SJCRH30 (cell line): ENCODE measurements at places on chromosomes 3 and 15.

GRCh38 chr3:31213869-31214486 is 318.7 kb upstream of the STT3B start:
- no peak for DNase-seq

- DNase-seq: no peak
These were observed 267.3 kb downstream of the SHQ1 start for GRCh38 chr3:72580900-72581299.

DNA sequence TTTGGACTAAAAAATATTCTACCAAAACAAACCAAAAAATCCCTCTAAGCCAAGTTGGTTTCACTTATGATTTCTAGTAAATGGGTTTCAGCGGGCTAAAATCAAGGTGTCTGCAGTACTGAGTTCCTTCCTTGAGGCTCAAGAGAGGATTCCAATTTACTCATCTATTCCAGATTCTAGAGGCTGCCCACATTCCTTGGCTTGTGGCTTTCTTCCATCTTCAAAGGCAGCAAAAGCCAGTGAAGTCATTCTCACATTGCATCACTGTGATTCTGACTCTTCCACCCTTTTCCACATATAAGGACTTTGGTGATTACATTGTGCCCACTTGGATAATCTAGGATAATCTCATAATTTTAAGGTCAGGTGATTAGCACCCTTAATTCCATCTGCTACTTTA is 48.1 kb downstream of the DPPA2 start:
- no peak for DNase-seq

GRCh38 chr15:39605146-39605545 is 24.3 kb downstream of the THBS1 start:
- no peak for DNase-seq

DNA sequence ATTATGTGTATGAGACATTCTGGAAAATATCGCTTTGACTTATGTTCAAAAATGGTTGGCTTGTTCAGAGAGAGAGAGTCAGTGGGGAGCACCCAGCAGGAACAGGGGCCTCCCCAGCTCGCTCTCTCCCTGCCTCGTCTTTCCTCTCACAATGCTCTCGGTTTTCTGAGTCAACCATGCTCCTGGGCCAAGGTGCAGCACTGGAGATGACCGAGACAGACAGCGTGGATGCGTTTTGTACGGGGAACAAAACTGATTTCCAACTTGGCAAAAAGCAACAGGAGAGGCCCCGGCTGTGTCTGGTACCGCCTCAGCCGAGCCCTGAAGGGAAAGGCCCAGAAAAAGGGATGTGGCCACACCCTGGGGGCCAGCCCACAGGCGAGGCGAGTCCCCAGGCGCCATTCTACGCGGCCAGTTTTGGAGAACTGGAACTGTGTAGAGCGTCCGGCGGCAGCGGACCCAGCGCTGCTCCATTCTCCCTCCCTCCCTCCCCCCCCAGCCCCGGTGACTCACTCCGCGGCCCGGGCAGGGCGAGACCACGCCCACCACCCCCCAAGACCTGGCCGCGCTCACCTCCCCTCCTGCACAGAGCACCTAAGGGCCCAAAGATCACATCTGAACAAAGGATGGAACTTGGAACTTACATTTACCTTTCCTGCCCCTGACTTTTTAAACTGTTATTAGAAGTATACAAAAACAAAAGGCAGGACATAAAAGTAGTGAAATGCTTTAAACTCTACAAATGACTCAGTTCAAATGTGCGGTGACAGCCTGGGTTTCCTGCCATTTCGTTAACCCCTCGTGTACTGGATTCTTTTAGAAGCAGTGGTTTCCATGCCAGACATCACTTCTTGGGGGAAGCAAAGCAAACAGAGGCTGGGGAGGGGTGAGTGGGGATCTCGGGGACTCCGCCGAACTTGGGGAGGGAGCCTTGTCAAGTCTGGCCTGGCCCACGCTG is 12.7 kb downstream of the ATP10A start:
- peak; percentile 58 for DNase-seq

GRCh38 chr15:60580650-60581376 is 101.9 kb upstream of the ICE2 start:
- no peak for DNase-seq

- no peak for DNase-seq
These were observed 140.5 kb downstream of the FNDC3B start for GRCh38 chr3:172179680-172180399.

DNA sequence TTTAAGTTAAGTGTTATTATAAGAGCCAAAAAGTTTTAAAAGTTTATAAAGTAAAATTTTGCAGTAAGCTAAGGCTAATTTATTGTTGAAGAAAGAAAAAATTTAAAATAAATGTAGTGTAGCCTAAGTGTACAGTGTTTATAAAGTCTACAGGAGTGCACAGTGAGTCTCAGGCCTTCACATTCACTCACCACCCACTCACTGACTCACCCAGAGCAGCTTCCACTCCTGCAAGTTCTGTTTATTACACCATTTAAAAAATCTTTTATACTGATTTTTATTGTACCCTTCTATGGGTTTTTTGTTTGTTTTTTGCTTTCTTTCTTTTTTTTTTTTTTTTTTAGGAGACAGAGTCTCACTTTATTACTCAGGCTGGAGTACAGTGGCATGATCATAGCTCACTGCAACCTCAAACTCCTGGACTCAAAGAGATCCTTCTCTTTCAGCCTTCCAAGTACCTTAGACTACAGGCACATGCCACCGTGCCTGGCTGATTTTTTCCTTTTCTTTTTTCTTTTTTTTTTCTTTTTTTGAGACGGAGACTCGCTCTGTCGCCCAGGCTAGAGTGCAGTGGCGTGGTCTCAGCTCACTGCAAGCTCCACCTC is 25.9 kb downstream of the CSTA start:
- DNase-seq: no peak

- DNase-seq: no peak
These were observed 293.3 kb upstream of the TPM1 start for GRCh38 chr15:62749036-62749815.

GRCh38 chr15:44801364-44801763 is 65.0 kb downstream of the TRIM69 start:
- no peak for DNase-seq
